Naive thymus-derived CD8-positive, alpha-beta T cell (primary cell): ENCODE measurements at places on chromosomes 5 and 9. TPM values are rescaled to one million over a fixed set of nuclear protein-coding genes. Genes with fewer than 3 reads are reported as not detected.

DNA sequence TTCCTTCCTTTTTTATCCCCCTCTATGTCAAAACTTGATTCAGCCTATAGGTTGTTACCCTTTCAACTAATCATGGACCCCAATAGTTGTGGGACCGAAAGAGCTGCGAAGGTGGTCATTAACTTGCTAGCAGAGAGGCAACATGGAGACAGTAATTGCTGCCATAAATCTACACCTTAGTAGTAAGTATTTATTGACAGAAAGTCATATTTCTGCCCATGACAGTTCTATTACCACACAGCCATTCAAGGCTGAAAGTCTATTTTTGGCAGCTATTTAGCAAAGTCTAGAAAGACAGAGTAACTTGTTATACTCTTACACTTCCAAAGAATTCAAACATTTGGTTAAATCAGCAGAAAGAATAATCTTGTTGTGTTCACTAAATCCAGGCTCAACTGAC, 236.2 kb downstream of the PRELID2 start:
- no peaks in the 10 kb centered on the region for H3K36me3 ChIP-seq
- DNase-seq, result no peak
- no peak overlapping the region for H3K27ac ChIP-seq
- no peaks in the 10 kb centered on the region for H3K4me1 ChIP-seq

DNA sequence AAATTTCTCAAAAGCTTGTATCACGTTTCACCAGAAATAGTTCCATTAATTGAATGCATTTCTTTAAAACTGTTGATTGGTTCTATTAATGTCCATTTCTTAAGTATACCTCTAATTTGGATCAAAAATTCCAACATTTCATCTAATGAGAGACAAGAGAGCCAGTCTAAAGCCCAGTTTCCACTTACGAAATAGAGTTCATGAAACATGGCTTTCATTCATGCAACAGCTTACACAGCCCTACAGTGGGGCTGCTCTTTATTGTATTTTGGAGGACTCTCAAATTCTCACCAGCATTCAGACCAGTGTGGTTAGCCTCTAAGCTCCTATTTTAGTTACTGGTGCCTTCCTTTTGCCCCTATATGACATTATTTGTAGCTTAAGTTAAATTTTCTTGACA, 566.9 kb upstream of the RGMB start:
- H3K27ac ChIP-seq, result no peak overlapping the region
- no peaks in the 10 kb centered on the region for H3K27me3 ChIP-seq
- no peak for DNase-seq
- H3K4me3 ChIP-seq, result no peak overlapping the region

DNA sequence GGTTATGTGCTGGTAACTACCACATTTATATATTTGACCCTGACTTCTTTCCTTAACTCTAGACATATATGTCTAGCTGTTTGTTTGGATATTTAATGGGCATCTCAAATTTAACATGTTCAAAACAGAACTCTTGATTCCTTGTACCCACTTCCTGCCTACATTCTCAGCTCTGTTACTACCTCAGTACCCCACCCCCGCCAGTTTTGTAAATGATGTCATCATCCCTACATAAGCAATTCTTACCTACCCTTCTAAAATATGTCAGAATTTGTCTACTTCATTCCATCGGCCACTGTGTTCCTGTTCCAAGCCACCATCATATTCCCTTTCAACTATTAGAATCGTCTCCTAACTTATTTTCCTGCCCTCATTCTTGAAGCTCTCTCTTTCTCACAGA, 4.8 kb downstream of the RAD50 start:
- no peak for DNase-seq
- H3K4me1 ChIP-seq, result peaks cover 4% of the 10 kb centered on the region

Gene MARVELD2
- 2.3 TPM for total RNA-seq

DNA sequence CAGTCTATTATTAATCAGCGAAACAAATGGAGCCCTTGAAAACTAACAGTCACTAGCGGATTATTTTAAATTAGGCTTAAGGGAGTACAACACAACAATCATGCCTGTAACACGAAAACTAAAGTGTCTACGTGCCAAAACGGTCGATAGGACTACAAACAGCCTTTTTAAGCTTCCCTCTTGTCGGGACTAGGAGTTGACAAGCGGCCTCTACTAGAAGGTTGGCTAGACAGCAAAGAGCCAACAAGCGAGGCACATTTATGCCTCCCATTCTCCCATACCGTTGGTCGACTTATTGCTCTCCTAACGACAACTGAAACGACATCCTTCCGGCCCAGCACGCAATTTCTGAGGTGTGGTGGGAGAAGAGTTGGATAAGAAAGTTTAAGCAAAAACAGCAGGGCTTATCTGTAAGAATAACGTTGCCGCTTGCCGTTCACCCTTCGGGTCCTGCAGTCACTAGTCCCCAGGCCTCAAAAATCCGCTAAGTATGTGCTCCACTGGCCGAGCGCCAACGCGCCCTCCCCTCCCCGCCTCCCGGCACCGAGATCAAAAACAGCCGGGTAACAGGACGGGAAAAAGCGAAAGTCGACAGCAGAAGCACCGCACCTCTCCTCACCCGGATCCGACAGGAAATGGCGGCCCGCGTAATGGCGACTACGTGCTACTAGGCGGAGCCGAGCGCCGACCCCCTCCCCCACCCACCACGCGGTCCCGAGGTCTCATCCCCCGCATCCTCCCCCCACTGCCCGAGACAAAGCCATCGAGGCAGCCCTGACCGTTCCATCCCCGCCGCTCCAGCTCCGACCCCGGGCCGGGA, 813 bp downstream of the HNRNPK start:
- peak; percentile 80 for DNase-seq
- peaks cover 6% of the 10 kb centered on the region for H3K27me3 ChIP-seq
- peaks cover 48% of the 10 kb centered on the region for H3K4me1 ChIP-seq
- H3K36me3 ChIP-seq, result peaks cover 26% of the 10 kb centered on the region
- peak overlapping the region; percentile 100 for H3K27ac ChIP-seq
- peak overlapping the region; percentile 97 for H3K4me3 ChIP-seq

GRCh38 chr9:126982215-126983002, 67.8 kb downstream of the RALGPS1 start:
- DNase-seq, result no peak
- peaks cover 19% of the 10 kb centered on the region for H3K36me3 ChIP-seq
- H3K4me1 ChIP-seq, result peaks cover 51% of the 10 kb centered on the region
- H3K27ac ChIP-seq, result no peak overlapping the region
- no peak overlapping the region for H3K4me3 ChIP-seq
- peaks cover 41% of the 10 kb centered on the region for H3K27me3 ChIP-seq

DNA sequence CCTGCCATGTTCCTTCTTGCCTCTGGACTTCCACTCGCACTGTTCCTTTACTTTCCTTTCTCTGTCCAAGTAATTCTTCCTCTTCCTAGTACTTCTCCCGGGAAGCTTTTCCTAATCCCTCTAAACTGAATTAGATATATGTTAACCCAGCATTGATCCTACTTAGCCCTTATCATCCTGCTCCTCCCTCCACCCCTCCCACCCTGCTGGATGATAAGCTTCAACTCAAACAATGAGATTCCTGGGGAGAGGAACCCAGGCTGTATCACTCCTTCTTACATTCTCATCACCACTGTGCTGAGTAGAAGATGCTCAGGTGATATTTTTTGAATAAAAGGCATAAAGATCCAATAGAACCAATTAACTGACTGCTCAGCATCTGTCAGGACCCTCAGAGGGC, 45.7 kb downstream of the CDK5RAP2 start:
- peaks cover 98% of the 10 kb centered on the region for H3K36me3 ChIP-seq
- no peak overlapping the region for H3K27ac ChIP-seq
- peaks cover 6% of the 10 kb centered on the region for H3K4me1 ChIP-seq
- DNase-seq, result no peak
- H3K27me3 ChIP-seq, result no peaks in the 10 kb centered on the region
- no peak overlapping the region for H3K4me3 ChIP-seq

DNA sequence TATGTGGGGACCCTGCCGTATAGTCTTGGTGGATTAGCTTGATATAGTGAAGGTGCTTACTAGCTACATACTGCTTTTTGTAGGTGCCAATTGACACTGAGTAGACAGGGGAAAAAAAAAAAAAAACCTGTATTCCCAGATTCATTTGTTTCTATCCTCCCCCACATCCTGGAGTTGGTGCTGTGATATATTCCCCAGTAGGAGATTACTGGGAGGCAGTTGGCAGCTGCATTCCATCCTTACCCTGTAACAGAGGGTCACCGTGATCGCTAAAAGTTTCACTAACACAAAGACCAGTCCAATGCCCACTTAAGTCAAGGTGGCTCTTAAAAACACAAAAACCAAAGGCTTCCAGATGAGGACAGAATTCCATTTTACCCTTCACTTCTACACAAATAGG, 27.4 kb upstream of the TOMM5 start:
- H3K36me3 ChIP-seq, result no peaks in the 10 kb centered on the region
- no peak for DNase-seq
- H3K4me3 ChIP-seq, result no peak overlapping the region

GRCh38 chr5:111353035-111353434, 128.9 kb downstream of the CAMK4 start:
- peaks cover 67% of the 10 kb centered on the region for H3K36me3 ChIP-seq
- H3K27ac ChIP-seq, result no peak overlapping the region
- no peak for DNase-seq
- H3K4me3 ChIP-seq, result no peak overlapping the region
- no peaks in the 10 kb centered on the region for H3K27me3 ChIP-seq

- H3K27me3 ChIP-seq, result no peaks in the 10 kb centered on the region
- H3K4me3 ChIP-seq, result peak within 1 kb of the TSS; percentile 77
- H3K27ac ChIP-seq, result peak within 1 kb of the TSS; percentile 95
- peak; percentile 24 for DNase-seq
Observed at GRCh38 chr5:141681695-141682641, at the start of gene ARAP3. TSS of gene ARAP3 (minus strand) at chr5:141682230. CDS start at chr5:141680486, 1,744 bp downstream.

DNA sequence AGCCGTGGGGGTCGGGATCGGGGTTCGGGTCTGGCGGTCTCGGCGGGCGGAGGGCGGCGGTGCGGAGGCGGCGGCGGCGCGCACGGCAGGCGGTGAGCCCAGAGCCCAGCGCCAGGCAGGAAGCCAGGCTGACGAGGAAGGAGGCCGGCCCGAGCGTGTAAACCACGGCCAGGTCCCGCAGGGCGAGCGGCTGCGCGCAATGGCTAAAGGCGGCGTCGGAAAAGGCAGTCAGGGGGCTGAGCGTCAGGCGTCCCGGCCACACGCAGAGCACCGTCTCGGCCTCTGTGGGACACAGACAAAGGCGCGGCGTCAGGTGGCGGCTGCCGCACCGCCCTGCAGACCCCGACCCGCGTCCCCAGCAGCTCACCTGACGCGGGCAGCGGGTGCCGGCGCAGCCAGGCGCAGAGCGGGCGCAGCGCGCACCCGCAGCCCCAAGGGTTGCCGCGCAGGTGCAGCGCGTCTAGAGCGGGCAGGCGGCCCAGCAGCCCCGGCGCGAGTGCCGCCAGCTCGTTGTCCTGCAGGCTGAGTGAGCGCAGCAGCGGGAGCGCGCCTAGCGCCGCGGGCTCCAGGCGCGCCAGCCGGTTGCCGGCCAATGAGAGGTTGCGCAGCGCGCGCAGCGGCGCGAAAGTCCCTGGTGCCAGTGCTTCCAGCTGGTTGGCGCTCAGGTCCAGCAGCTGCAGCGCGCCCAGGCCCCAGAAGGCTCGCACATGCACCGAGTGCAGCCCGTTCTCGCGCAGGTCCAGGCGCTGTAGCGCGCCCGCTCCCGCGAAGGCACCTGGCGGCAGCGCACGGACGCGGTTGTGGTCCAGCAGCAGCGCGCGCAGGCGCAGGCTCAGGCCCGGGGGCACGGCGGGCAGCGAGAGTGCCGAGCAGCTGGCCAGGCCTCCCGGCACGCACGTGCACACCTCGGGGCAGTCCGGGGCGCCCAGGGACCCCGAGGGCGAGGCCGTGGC, 671 bp downstream of the LRRC26 start:
- no peaks in the 10 kb centered on the region for H3K36me3 ChIP-seq
- peak overlapping the region; percentile 60 for H3K4me3 ChIP-seq
- no peaks in the 10 kb centered on the region for H3K4me1 ChIP-seq
- H3K27ac ChIP-seq, result no peak overlapping the region
- DNase-seq, result no peak
- peaks cover 12% of the 10 kb centered on the region for H3K27me3 ChIP-seq

GRCh38 chr5:54807421-54807820, 178.0 kb downstream of the ESM1 start:
- H3K36me3 ChIP-seq, result peaks cover 8% of the 10 kb centered on the region
- H3K4me1 ChIP-seq, result no peaks in the 10 kb centered on the region
- H3K4me3 ChIP-seq, result no peak overlapping the region
- no peak overlapping the region for H3K27ac ChIP-seq

DNA sequence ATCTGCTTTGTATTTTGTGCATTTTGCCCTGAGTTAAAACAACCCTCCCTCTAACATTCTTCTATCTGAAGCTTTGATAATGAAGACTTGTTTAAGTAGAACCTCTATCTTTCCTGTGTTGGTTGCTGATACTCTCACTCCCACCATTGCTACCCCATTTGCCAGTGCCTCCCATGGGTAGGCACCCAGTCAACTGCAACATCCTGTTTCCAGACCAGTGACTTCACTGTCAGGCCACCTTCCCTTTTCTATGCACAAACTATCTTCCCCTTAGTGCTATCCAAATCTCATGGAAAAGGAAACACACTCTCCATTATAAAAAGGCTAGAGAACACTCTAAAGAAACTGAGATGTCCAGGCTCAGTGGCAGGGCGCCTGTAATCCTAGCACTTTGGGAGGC, 5.6 kb upstream of the IARS1 start:
- no peak overlapping the region for H3K27ac ChIP-seq
- peaks cover 17% of the 10 kb centered on the region for H3K4me1 ChIP-seq
- peaks cover 15% of the 10 kb centered on the region for H3K36me3 ChIP-seq
- no peak overlapping the region for H3K4me3 ChIP-seq
- H3K27me3 ChIP-seq, result no peaks in the 10 kb centered on the region

Gene ZDHHC12
- 24.2 TPM for total RNA-seq

- DNase-seq, result no peak
- H3K36me3 ChIP-seq, result no peaks in the 10 kb centered on the region
- H3K4me1 ChIP-seq, result peaks cover 8% of the 10 kb centered on the region
- peaks cover 3% of the 10 kb centered on the region for H3K27me3 ChIP-seq
Observed at GRCh38 chr5:62273687-62274086, 32.3 kb upstream of the KIF2A start.
